Stimulated activated CD8-positive, alpha-beta memory T cell treated with anti-CD3 and anti-CD28 coated beads, Interleukin-2, amount 100 ng/mL, for 48 hours (primary cell): ENCODE measurements at places on chromosomes 7 and 10.
A peak's percentile ranks its signal among the peaks of the same experiment; 100 is the strongest.

DNA sequence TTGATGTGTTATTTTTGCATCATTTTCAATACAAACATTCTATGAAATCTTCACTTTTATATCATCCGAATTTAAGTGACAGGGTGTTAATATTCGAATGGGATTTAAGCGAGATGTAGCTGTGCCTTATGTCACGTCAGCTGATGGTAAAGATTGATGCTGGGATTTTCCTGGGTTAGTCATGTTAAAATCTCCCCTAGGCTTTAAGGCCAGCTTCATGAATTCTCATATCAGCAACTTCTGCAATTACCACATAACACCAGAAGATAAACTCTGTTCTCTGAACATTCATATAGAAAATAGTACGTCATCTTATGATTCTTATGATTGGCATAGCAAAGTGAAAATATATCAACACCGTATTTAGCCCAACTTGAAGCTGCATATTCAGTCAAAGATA, 669.2 kb downstream of the PCDH15 start:
- no peak for DNase-seq

DNA sequence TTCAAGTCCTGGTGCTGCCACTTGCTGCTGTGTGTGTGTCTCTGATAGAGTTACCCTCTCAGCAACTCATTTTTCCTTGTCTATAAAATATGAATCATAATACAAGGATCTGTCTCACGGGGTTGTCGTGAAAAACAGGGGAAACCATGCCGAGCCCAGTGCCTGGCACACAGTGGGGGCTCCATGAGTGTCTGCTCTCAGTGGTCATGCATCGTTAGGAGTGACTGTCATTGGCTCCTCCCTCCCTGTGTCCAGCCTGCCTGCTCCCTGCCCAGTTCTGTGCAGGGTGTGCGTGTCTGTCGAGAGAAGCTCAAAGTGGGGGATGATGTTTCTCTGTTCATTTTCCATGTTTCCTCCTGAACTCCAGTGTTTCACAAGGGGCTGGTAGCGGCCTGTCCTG, 83.6 kb upstream of the LRRC4 start:
- DNase-seq, result no peak

DNA sequence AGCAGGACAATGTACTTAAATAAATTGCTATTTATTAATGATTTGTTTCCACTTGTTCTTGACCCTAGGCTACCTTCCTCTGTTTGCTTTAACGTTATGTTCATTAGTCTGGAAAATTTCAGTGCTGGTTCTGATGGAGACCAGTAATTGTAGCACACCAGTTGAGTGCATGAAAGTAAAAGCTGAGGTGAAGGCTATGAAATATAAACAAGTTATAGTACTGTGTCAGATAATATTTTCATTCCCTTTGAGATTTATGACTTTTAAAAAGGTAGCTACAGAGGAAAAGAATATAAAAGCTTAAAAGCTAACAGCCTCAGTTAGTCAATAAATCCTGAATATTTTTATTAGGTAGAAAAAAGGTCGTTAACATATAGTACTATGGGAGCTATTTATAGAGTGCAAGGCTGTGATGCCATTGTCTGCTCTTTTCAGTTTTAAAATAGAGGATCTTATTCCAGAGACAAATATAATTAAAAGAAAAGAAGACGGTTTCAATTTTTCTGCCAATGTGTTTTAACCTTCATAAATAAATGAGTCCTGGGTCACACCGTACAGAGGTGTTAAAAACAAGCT, 351.8 kb upstream of the ETV1 start:
- DNase-seq, result no peak

DNA sequence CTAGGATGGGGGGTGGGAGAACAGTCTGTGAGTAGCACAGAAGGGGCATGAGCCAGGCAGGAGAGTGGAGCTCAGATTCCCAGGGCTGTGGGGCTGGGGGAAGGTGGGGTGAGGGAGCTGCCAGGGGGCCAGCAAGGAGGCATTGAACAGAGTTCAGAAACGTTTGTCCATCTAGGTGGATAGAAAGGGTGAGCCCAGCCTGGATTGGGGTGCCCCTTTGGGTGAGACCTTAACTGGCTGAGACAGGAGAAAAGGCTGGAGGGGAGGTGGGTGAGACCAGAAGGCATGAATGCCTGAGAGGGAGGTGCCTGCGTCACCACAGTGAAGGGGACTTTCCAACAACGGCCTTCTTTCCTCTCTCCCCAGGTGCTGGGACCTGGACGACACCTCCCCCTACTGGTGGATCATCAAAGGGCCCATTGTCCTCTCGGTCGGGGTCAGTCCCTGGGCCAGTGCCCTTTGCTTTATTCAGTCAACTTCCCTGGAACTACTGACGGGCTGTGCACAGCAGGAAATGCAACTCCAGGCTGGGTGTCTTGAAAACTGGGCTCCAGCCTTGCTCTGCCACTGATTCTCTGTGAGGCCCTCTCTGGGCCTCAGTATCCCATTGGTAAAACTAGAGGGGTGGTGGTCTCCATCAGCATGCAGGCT, 11.0 kb downstream of the GHRHR start:
- peak; percentile 28 for DNase-seq

GRCh38 chr10:53957401-53957800, 843.6 kb downstream of the PCDH15 start:
- no peak for DNase-seq

DNA sequence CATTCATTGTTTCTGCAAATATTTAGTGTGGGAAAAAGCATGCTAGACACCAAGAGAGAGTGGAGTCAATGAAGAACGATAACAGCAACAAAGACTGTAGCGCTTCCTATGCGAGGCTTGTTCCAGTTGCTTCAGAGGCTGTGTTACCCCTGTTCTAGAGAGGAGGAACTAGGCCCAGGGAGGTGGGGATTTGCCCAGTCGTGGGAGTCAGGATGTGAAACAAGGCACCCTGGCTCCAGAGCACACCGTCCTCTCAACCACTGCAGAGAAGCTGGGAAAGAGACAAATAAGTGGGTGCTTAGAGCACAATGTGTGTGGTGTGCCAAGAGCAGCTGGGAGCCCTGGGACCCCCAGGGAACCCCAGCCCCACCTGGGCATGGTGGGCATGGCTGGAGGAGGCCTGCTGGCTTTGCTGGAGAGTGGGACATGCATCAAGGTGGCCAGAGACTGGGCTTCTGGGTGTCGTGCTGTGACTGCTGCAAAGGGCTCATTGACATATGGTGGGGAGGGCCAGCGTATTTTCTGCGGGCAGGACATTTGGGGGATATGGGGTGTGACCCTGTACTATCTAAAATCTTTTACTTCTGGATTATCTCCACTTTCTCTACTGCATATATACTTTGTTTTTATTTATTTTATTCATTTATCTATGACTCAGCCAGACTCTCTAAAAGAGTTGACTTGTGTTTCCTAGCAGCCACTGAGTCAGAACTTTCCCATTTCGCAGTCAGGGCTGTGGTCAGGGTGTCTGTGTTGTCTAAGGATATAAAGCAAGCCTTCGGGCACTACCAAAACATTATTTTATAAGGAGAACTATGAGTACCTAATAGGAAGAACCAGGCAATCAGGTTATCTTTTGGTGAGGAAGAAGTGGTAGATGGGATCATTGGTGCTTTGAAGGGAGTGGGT, 95.4 kb downstream of the TCF7L2 start:
- DNase-seq, result no peak

DNA sequence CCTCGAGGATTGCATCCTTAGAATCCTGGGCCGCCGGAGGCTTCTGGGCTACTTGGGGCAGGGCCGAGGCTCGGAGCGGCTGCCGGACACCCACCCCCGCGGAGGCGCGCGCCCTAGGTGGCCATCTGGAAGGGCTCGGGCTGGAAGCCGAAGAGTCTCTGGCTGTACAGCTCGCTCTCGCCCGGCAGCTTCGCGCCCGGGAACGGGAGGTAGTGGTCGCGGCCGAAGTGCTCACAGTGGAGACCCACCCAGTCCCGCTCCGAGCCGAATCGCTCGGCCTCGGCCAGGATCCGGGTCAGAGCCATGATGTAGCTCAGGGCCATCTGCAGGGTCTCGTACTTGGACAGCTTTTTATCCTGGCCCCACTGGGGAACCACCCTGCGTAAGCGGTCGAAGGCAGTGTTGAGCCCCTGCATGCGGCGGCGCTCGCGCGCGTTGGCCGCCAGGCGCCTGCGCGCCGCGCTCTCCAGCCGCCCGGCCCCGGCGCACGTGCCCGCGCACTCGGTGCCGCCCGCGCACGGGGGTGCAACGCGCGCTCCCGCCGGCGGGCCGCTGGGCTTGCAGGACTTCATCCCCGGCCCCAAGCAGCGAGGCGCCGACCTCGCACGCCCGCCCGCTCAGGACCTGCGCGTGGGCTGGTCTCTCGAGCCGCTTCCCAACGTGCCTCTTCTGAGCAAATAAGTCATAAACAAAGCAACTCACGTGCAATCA, 652 bp downstream of the ATOH7 start:
- DNase-seq, result peak; percentile 35

DNA sequence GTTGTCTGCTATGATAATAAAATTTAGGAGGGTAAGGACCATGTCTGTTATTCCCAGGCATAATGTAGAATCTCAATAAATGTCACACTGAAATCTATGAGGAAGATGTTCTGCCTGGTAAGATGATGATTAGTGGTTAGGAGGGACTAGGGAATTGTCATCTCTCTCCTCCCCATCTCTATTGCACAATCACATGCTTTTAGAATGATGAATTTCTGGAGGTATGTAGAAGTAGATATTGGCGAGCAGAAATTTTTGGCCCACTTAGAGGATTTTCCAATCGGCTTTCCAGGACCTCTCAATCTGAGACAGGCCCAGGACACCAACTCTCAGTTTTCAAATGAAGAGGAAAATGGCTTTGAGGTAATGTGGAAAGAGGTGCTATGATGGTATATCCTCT, 2.0 kb upstream of the PITX3 start:
- DNase-seq, result no peak

- no peak for DNase-seq
Observed at GRCh38 chr7:40948239-40948638, 754.7 kb downstream of the INHBA start.

GRCh38 chr10:123962756-123963530, 71.3 kb upstream of the CPXM2 start:
- DNase-seq, result no peak

- DNase-seq, result no peak
Observed at GRCh38 chr7:22563621-22564241, 63.7 kb upstream of the STEAP1B start.

DNA sequence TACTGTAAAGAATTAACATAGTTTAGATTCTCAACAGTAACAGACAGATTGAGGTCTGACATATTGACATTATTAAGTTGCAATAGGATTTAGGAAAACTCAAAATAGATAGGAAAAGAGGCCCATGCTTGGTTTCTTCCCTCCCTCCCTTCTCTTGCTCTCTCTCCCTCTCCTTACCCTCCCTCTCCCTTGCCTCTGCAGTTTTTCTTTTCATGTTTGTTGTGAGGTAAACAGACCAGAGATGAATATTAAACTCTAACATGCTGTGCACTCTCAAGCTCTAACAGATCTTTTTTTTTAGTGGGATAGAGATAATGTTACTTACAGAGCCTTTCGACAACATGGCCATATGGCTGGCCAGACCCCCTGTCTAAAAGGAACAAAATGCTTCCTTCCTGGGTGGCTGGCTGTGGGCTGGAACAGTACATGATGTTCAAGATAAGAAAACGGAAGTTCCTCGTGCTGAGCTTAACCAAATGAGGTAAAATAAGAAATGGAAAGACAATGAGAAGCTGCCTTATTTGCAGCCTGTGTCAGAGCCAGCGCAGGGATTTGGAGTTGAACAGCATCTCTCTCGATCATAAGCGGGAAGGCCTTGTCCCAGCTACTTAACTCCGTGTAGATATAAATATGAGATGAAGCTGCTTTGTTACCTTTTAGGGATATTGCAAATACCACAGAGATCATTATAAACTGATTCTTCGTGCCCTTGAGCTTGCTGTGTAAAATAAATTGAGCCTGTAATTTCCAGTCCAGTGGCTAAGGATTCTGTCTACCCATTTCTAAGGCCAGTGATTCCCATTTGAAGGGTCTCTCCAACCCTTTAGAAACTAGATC, 391.9 kb upstream of the NPVF start:
- DNase-seq, result no peak

GRCh38 chr7:15515252-15515651, 46.6 kb downstream of the AGMO start:
- DNase-seq, result no peak

DNA sequence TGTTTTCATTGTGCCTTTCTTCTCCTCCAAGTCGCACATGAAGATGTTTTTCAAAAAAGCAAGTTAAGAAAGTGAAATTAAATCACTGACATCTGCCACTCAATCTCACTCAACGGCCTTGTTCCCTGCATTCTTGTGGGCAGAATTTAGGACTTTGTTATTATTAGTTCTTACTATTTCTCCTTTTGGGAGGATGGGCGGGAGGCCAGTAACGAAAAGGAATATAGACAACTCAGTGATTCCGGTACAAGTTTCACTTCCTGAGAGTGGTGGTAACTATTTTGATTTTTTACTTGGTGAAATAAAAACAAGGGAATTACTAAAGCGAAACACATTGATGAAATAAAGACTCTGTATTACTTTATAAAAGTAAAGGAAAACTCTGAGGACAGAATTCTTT, 231.9 kb upstream of the HABP2 start:
- DNase-seq, result no peak

DNA sequence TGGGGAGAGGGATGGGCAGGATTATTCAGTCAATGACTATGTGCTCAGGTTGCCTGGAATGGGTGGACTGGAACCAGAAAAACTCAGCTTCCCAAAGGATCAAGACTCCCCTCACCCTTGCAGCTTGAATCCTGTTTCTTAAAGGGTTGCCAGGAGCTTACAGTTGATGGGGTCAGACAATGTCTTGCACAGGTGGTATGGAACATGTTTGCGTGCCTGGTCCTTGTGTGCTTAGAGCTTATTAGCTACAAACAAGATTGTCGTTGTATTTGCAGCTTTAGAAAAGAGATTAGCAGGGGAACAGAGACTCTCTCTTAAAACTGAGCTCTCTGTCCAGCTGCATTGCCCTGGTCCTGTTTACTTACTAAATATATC, 56.9 kb downstream of the PRR15 start:
- DNase-seq, result no peak

GRCh38 chr7:104878577-104878976, 135.4 kb upstream of the KMT2E start:
- DNase-seq, result no peak

- DNase-seq, result no peak
Observed at GRCh38 chr10:100743626-100744135, 1.7 kb upstream of the PAX2 start.

DNA sequence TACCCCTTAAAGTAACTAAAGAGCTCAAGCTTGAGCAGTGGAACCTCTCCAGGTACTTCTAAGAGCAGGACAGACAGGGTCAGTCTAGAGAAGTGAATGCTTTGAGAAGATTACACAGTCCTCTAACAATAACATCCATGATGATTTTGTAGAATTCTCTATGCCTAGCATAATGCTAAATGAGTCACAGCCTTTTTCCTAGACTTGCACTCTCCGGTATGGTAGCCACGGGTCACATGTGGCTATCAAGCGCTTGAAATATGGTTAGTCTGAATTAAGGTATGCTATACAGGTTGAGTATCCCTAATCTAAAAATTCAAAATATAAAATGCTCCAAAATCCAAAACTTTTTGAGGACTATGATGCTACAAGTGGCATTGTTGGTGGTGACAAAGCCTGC, 166.6 kb upstream of the MKLN1 start:
- no peak for DNase-seq

- no peak for DNase-seq
Observed at GRCh38 chr10:115871855-115872254, 401.2 kb downstream of the GFRA1 start.

- DNase-seq, result no peak
Observed at GRCh38 chr10:102468683-102469082, 17.3 kb upstream of the C10orf95 start.
